ENCODE measurements at places on chromosomes 4 and X.

DNA sequence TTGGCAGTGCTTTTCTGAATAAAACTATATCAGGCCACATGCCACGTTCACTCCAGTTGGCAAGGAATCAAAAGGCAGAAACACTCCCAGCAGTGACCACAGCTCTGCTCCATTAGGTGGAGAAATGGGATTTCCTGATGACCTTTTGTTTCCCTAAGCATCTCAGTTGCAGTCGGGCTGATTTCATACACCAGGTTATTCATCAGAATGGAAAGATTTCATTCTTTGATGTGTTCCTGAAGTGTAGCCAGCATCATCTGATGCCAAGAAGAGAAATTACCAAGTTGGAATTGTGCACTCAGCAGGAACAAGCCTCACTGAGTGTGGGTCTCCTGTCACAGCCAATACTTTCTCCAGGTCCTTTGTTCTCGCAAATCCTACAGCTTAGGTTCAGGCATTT lies 193.7 kb downstream of the SPATA18 start:
- H3K27ac ChIP-seq: no peak overlapping the region
- no peak for DNase-seq
- H3K36me3 ChIP-seq: no peaks in the 10 kb centered on the region
- H3K4me1 ChIP-seq: peaks cover 29% of the 10 kb centered on the region
- no peaks in the 10 kb centered on the region for H3K27me3 ChIP-seq

GRCh38 chr4:101528526-101528925 lies 181.2 kb upstream of the PPP3CA start:
- DNase-seq: no peak
- H3K4me1 ChIP-seq: peaks cover under 1% of the 10 kb centered on the region
- H3K4me3 ChIP-seq: no peak overlapping the region
- H3K36me3 ChIP-seq: no peaks in the 10 kb centered on the region
- no peak overlapping the region for H3K27ac ChIP-seq

DNA sequence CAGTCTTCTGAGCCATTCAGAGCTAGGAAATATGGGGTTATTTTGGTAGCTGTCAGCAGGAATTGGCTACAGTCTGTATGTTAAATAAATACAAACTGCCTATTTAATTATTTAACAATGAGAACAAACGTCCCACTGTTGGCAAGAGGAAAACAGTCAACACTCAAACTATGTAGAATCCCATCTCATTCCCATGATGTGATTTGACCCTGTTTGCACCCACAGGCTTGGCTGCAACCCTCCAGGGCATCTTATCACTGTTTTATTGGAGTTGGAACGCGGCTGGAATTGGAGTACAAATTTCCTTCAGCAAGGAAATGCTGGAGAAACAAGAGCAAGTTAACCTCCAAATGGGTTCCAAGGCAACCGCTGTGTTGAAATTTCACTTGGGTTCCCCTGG lies 124.0 kb downstream of the KIT start:
- H3K4me1 ChIP-seq: peaks cover 5% of the 10 kb centered on the region
- peaks cover 2% of the 10 kb centered on the region for H3K27me3 ChIP-seq
- no peaks in the 10 kb centered on the region for H3K36me3 ChIP-seq
- H3K4me3 ChIP-seq: no peak overlapping the region

GRCh38 chr4:3315566-3315965 lies 22.7 kb downstream of the RGS12 start:
- no peak for DNase-seq
- peaks cover 20% of the 10 kb centered on the region for H3K36me3 ChIP-seq
- no peak overlapping the region for H3K27ac ChIP-seq
- H3K27me3 ChIP-seq: no peaks in the 10 kb centered on the region
- no peak overlapping the region for H3K4me3 ChIP-seq

Measured in mesothelial cell of epicardium (in vitro differentiated cells).